ENCODE measurements at places on chromosomes 11 and 22.

GRCh38 chr11:64870893-64871466 lies 7.4 kb downstream of the EHD1 start:
- H3K27me3 ChIP-seq = no peaks in the 10 kb centered on the region
- no peak overlapping the region for H3K4me3 ChIP-seq
- peak overlapping the region; percentile 92 for H3K27ac ChIP-seq
- peaks cover 43% of the 10 kb centered on the region for H3K36me3 ChIP-seq

- H3K36me3 ChIP-seq = no peaks in the 10 kb centered on the region
- no peak overlapping the region for H3K27ac ChIP-seq
- no peaks in the 10 kb centered on the region for H3K4me1 ChIP-seq
- DNase-seq = no peak
- H3K4me3 ChIP-seq = no peak overlapping the region
Observed at GRCh38 chr11:75869661-75870455, 54.8 kb downstream of the UVRAG start.

DNA sequence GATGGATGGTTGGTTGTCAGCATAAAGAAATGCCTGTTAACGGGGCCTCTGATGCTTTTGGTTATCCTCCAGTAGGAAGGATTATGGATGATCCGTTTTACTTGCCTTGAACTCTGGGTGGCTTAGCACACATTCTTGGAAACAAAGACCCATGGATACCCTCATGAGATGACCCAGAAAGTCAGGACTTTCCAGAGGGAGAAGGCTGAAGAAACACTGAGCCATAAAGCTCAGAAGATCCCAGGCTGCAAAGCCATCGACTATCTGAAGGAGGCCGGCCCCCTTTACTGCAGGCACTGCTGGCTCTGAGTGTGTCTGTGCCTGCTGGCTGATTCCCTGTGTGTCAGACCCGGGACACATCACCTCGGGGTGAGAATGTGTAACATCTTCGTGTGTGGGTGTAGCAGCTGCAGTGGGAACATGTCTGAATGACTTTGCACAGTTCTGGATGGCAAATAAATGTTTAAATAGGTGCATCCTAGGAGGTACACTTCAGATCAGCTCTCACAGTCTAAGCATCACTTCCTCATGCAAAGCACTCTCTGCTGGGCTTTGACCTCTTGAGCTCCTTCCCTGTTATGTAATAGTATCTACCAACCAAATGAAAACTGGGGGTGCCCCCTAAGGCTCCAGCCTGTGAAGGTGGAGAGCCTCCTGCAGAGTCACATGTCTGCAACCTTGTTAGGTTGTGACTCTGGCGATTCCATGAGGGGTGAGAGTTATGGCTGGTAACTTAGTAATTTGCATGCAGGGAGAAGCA lies 1084.9 kb downstream of the TBC1D22A start:
- no peak overlapping the region for H3K4me3 ChIP-seq
- DNase-seq = no peak
- no peaks in the 10 kb centered on the region for H3K27me3 ChIP-seq
- H3K27ac ChIP-seq = no peak overlapping the region
- peaks cover 9% of the 10 kb centered on the region for H3K4me1 ChIP-seq

DNA sequence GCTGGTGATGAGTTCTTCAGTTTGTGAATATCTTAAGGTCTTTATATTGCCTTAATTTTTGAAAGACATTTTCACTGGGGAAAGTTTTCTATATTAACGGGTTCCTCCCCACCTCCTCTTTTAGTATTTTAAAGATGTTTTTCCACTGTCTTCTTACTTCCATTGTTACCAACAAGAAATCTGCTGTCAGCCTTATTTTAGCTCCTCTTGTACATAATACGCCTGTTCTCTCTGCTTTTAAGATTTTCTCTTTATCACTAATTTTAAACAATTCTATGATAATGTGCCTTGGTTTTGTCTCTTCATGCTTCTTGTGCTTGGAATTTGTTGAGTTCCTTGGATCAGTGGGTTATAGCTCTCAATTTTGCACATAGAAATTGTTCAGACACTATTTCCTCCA lies 280.4 kb downstream of the DCDC1 start:
- H3K27ac ChIP-seq = no peak overlapping the region
- H3K4me3 ChIP-seq = no peak overlapping the region

DNA sequence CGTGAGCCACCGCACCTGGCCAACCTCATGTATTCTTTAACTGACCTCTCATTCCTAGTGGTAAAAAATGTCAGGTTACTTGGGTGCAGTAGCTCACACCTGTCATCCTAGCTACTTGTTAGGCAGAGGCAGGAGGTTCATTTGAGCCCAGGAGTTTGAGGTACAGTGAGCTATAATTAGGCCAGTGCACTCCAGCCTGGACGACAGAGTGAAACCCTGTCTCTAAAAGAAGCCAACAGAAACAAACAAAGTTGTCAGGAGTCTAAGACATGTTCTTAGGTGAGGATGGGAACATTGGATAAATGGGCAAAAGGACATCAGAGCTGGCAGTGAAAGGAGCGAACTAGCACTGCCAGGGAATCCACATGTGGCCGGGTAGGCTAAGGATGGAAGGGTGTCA lies 18.1 kb downstream of the MADD start:
- H3K4me3 ChIP-seq = no peak overlapping the region
- DNase-seq = no peak
- peaks cover 65% of the 10 kb centered on the region for H3K36me3 ChIP-seq

DNA sequence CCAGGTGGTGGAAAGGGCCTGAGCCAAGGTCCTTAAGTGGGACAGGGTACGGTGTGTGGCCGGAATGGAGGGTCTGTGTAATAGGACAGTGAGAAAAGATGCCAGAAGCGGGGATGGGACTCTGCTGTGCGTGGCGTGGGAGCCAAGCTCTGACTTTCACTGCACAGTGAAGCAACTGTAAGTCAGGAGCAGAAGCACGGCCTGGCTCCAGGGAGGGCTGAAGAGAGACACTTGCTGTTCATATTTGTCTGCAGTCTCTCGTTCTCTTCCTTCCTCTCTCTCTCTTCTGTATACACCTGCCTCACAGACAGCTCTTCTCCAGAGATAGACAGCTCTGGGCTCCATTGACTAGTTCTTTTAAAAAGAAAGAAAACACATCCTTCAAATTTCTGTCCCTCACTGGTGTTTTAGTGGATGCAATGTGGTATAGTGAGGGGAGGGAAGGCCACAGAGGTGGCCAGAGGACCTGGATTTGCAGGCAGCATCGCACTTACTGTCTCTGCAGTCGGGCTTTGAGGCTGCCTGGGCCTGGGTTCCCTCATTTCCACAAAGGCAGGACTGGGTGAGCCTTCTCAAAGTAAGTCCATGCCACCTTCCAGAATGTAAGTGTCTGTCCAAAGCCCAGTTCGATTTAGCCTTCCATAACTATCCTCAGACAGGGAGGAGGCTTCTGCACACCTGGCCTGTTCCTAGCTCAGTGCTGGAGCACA lies 2.1 kb downstream of the IL17RA start:
- no peaks in the 10 kb centered on the region for H3K27me3 ChIP-seq
- no peak for DNase-seq
- peaks cover 5% of the 10 kb centered on the region for H3K36me3 ChIP-seq
- peaks cover 22% of the 10 kb centered on the region for H3K4me1 ChIP-seq

DNA sequence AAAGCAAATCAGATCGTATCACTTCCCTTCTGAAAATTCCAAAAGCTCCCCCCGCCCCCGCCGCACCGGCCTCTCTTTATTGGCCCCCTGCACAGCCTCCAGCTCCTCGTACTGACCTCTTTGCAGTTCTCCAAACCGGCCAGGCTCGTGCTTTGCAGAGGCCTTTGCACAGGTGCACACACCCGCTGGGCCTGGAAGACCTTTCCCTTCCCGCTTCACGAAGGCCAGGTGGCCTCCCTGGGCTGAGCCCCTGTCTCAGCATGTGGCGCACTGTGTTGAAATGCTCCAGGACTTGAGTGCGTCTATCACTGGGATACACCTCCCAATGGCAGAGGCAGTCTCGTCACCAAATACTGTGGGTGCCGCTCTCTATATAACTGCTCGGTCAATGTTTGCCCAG lies 13.2 kb upstream of the ADA2 start:
- H3K4me3 ChIP-seq = no peak overlapping the region
- no peaks in the 10 kb centered on the region for H3K36me3 ChIP-seq
- no peaks in the 10 kb centered on the region for H3K27me3 ChIP-seq
- no peak for DNase-seq
- H3K4me1 ChIP-seq = peaks cover 11% of the 10 kb centered on the region

GRCh38 chr11:126384449-126385070 lies 29.1 kb downstream of the ST3GAL4 start:
- H3K27me3 ChIP-seq = no peaks in the 10 kb centered on the region
- DNase-seq = no peak
- no peak overlapping the region for H3K27ac ChIP-seq
- H3K36me3 ChIP-seq = no peaks in the 10 kb centered on the region
- H3K4me3 ChIP-seq = no peak overlapping the region

DNA sequence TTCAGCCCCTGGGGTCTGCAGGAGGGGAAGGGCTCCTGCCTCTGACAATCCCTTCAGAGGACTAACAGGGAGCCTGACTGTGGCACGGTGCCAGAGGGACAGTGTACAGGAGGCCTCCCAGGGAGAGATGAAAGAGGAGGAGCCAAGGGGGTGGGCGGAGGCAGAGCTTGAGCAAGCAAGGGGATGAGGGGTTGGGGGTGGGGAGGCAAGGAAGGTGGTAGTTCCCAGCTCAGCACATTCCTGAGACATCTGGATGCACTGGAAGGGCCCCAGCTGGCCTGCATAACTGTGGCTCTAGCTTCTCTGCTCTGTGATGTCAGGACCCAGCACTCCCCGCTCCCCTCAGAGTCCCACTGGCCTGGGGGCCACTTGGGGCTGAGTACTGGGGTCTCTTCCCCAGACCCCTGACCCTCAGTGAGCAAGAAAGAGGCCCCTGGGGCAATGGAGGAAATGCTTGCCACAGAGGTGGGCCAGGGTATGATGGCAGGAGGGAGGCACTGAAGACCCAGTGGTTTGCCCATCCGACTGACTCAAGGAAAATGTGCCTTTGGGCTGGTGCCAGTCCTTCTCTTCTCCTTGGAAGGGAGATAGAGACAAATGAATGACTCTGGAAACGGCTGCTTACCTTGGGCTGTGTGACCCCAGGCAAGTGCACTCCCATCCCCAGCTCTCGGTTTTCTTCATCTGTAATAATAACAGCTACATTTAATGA lies 13.3 kb downstream of the CREB3L1 start:
- H3K36me3 ChIP-seq = no peaks in the 10 kb centered on the region
- no peak for DNase-seq
- peaks cover 19% of the 10 kb centered on the region for H3K4me1 ChIP-seq

- H3K4me1 ChIP-seq = peaks cover 35% of the 10 kb centered on the region
- no peaks in the 10 kb centered on the region for H3K36me3 ChIP-seq
- H3K27me3 ChIP-seq = no peaks in the 10 kb centered on the region
- no peak overlapping the region for H3K27ac ChIP-seq
- H3K4me3 ChIP-seq = no peak overlapping the region
Observed at GRCh38 chr22:50259302-50259701, 2.2 kb downstream of the MAPK12 start.

DNA sequence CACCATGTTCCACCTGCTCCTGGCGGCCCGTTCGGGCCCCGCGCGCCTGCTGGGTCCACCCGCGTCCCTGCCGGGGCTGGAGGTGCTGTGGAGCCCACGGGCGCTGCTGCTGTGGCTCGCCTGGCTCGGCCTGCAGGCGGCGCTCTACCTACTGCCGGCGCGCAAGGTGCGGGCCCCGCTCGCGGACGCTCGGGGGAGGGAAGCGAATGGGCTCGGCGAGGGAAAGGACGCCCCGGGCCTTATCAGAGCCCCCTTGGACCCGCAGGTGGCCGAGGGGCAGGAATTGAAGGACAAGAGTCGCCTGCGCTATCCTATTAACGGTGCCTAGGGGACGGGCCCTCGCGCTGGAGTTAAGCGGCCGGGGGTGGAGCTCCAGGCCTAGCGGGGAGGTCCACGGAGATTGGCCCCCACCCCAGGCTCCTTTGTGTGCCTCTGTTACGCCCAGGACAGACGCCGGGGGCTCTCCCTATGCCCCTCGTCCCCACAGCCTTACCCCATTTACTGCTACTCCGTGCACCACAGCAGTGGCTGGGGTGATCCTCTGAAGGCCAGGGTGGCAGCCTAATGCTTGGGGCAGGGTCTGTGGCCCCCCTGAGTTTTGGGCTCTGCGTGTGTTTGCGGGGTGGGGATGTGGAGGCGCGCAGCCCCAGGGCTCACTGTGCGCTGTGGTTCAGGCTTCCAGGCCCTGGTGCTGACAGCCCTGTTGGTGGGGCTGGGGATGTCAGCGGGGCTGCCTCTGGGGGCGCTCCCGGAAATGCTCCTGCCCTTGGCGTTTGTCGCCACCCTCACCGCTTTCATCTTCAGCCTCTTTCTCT lies 1.1 kb downstream of the TM7SF2 start:
- DNase-seq = no peak
- H3K27ac ChIP-seq = peak overlapping the region; percentile 54
- H3K4me1 ChIP-seq = peaks cover 54% of the 10 kb centered on the region
- H3K27me3 ChIP-seq = no peaks in the 10 kb centered on the region

DNA sequence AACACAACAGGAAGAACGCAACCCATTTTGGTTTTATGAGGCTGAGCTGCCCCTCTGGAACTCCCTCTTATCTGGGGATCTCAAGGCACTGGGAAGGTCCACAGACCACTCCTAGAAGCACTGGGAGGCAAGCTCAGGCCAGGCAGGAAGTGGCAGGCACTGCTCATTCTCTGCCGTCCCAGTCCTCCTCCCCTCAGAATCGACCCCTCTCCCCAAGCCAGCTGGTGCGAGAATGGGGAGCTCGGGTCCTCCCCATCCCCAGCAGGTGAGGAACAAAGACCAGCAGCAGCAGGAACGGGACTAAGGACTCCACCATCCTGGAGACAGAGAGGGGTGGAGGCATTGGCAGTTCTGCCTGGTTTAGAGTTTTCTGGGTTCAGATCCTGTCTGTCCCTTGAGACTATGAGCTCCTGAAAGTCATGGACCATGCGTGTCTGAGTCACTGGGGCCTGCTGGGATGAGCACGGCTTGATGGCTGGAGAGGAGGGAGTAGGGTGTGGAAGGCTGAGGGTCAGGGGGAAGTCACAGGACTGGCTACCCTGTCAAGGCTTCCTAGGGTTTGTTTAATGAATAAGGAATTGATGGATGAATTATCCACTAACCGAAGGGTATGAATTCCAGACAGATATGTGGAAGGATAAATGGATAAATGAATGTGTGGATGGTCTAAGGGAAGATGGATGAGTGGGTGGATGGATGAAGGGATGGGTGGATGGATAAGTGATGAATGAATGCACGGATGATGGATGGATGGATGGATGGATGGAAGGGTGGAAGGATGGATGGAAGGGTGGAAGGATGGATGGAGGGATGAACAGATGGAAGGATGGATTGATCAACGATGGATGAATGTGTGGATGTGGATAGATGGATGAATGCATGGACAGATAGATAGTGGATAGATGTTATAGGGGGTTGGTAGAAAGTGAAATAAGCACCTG lies 6.4 kb downstream of the MYEOV start:
- no peaks in the 10 kb centered on the region for H3K27me3 ChIP-seq
- no peak overlapping the region for H3K4me3 ChIP-seq
- peak overlapping the region; percentile 11 for H3K27ac ChIP-seq
- H3K36me3 ChIP-seq = no peaks in the 10 kb centered on the region
- DNase-seq = no peak
